Heart left ventricle (tissue), 16 donors: ENCODE measurements at places on chromosomes 7 and 10. TPM values are rescaled to one million over a fixed set of nuclear protein-coding genes. Genes with fewer than 3 reads are reported as not detected.

Gene CALML3
- not detected for polyA plus RNA-seq

Gene HOGA1
- 73.4 TPM for polyA plus RNA-seq

Gene PTPRE
- polyA plus RNA-seq = 6.9 TPM

Gene PTPRZ1
- 0.53 TPM for polyA plus RNA-seq

Gene IQUB
- not detected for polyA plus RNA-seq

Gene GLI3
- polyA plus RNA-seq = 2.3 TPM

Gene VAX1
- polyA plus RNA-seq = not detected

Gene TDRD1
- polyA plus RNA-seq = 0.27 TPM

DNA sequence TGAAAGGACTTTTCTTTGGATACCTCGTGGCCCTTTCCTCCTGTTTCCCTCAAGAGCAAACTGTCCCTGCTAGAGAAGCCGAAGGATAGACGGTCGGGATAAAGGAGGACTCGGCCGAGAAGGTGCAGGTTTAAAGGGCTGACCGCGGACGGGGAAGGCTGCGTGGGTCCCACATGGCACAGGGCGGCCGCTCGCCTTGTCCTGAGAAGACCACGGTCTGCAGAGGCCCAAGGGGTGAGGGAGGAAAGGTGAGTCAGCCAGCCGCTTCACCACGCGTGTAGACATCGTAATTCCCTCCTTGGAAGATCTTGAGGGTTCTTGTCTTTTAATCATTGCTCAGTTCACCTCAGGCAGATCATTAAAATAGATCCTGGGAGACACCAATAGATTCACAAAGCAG is 253.8 kb downstream of the DPP6 start:
- no peak for DNase-seq

DNA sequence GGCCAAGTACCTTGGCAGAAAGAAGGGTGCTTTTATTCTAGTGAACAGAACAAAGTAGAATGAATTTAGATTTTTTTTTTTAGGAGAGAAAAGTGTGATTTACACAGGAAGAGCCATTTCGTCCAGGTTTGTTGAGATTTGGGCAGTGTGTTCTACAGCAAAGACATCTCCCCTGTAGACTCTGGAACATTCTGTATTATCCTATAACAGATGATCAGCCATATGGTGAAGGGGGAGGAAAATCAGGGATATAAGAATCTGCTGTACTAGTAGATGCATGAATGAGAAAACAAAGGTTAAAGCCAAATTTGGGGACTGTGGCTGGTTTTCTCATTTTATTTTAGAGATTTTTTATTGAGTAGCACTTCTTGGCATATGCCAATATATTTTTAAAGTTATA is 453.7 kb upstream of the LRRTM3 start:
- DNase-seq = no peak

- DNase-seq = no peak
Measured at GRCh38 chr10:19958787-19959186, 142.6 kb downstream of the PLXDC2 start.

GRCh38 chr7:105583061-105583460 is 1.8 kb upstream of the EFCAB10 start:
- DNase-seq = no peak

DNA sequence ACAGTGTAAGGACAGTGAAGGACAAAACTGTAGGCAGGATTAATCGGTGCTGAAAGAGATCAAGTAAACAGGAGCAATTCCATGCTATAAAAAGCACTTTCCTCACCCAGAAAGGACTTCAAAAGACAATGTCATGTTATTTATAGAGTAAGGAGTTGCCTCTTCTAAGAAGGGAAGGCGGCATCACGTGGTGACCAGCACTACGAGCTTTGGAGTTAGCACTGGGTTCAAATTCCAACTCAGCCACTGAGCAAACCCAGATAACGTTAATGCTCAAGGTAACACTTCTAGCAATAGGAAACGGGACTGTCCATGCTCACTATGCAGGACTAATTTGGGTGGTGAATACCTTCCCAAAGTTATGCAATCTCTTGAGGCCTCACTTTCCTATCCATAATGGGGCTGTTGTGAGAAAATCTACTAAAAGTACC is 715 bp upstream of the PANK1 start:
- DNase-seq = no peak

- no peak for DNase-seq
Measured at GRCh38 chr7:102456327-102456726, 8.3 kb downstream of the ALKBH4 start.

DNA sequence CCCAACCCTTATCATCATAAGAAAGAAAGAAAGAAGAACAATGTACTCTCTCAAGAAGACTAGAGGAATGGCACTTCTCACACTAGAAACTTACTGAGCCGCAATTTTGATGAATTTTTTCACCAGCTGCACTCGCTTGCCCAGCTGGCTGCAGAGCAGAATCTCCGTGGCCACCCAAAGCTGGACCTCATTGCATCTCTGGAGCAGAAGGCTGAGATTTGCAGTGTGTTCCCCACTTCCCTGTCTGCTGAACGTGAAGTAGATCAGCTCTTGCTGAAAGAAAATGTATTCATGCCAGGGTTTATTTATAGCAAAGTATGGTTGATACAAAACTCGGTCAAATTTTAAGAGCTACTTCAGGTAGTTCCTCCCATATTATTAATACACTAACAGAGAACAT is 199.3 kb upstream of the CDCA7L start:
- DNase-seq = no peak

- DNase-seq = no peak
Measured at GRCh38 chr10:131946321-131946751, 35.4 kb downstream of the BNIP3 start.

DNA sequence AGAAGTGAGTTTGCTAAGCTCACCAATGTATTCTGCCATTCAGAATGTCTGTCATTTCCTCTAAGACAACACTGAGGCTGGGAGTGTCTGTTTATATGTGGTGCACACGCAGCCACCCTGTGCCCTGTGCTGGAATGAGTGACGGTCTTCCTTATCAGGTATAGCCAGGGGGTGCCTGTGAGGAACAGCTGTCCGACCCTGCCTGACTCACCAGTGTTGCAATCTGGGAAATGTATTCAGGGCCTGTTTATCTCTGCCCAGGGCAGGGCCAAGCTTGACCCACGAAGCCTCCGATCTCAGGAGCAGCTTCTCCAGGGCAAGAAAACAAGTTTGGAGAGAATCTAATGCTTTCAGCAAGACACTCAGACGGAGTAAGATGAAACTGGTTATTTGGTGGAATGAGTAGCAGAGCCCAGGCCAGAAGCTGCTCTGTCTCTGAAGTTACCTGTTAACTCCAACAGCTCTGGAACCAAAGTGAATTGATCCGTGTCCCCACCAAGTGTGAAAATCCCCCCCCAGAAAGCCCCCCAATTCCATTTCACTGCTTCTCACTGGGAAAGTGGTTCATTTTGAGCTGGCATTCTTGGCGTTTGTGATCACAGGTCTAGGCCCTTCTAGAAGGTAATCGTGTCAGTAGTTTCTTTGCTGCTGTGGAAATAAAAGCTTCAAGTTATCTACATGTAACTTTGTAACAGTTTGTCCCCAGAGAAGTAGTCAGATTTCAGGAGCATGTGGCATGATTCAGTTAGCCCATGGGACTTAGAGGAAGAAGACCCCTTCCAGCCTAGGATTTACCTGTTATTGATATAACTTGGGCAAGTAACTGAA is 6.1 kb upstream of the UBE2H start:
- peak; percentile 83 for DNase-seq

- peak; percentile 26 for DNase-seq
Measured at GRCh38 chr7:44286618-44287487, 38.5 kb downstream of the CAMK2B start.

DNA sequence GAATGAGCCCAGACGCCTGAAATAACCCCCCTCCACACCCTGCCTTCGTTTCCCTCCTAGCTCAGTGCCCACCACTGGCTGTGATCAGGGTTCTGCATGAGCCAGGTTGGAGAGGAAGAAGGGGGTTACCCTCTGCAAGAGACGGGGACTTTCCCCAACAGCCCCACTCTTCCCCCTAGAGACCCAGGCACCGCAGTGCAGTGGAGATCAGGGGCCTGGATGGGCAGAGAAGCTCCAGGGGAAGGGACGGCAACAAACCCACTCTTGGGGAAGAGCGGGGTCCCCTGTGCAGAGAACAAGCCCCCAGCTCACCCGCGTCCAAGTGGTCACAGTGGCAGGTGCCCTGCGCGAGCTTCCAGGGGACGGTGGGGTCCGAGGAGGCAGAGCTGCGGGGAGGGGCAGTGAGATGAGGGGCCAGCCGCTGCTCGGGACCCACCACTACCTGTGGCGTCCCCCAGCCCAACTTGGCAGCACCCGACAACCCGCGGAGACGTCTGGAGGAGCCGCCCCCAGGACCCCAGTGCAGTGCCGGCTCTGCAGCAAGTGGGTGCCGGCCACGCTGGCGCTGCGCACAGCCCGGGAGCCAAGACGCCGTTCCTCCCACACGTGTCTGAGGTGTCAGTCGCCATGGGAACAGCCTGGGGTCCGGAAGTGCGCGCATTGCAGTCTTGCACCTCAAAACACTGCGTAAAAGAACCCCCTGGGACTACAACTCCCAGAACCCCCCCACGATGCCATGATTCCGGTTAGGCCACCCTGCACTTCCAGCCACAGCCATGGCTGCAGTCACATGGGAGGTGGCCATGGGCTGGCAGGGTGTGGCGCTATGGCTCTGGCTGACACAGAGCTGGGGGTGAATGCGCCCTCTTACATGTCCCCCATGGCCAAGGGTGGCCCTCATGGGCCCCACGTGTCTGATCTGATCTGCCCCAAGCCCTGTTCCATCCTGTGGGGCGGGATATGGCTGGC is 45.8 kb upstream of the WIPI2 start:
- no peak for DNase-seq

DNA sequence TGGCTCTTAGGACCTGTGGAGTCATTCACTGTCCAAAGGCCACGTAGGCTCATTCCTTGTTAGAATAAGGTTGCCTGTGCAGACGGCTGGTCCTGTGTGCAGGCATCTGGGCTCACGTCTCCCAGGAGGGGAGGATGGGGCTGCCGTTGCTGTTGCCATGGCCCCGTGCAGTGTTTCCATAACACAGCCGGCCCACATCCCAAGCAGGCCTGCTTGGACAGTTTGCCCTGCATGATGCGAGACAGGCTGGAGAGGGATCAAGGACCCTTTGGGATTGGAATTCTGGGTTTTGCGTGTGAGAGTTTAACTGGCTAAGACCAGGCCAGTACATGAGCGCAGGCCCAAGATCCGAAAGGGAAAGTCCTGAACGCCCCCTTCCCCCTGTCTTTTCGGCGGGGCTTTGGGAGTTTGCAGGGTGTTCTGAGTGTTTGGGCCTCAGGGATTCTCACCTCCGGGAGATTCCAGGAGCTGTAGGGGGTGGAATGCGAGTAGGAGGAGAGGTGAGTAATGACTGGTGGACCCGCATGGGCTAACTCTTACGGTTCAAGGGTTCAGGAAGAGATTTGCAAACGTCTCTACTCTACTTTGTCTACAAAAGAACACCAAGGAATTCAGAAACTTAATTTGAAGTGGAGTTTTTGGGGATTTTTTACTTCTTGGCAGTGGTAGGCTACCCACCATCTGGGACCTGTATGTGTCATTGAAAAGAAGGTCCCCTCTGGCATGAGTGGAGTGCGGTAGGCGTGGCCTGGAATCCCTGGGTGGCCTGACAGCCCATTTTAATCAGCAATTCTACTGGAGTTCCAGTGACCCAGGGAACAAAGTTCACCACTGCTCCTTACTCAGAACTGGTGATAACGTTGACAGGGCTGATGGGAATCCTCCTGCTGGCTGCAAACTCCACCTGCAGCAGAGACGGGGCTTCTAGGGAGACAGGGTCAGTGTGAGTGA is 125.4 kb downstream of the ITIH5 start:
- peak; percentile 85 for DNase-seq

DNA sequence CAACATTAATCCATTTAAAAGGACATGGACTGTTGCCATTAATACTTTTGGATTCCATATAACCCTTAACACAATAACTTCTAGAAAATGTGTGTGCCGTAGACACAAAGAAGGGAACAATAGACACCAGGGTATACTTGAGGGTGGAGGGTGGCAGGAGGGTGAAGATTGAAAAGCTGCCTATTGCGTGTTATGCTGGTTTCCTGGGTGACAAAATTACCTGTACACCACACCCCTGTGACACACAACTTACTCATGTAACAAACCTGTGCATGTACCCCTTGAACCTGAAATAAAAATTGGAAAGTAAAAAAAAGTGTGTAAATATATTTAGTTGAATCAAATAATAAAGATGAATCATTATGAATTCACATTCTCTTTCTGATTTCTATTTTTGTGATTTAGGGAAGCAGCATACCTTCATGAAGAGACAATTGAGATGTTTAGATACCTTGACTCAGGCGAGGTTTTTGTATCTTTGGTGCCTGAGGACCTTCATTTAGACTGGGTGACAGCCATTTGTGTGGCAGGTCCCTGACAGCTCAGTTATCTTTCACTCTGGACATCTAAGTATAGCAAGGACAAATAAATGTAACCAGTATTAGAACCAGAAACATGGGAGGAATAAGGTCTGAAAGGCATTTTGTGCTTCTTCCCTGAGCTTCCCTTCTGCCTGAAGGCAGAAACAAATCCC is 28.7 kb downstream of the GIMAP8 start:
- no peak for DNase-seq

- DNase-seq = no peak
Measured at GRCh38 chr10:6033954-6034353, 28.2 kb downstream of the IL2RA start.

DNA sequence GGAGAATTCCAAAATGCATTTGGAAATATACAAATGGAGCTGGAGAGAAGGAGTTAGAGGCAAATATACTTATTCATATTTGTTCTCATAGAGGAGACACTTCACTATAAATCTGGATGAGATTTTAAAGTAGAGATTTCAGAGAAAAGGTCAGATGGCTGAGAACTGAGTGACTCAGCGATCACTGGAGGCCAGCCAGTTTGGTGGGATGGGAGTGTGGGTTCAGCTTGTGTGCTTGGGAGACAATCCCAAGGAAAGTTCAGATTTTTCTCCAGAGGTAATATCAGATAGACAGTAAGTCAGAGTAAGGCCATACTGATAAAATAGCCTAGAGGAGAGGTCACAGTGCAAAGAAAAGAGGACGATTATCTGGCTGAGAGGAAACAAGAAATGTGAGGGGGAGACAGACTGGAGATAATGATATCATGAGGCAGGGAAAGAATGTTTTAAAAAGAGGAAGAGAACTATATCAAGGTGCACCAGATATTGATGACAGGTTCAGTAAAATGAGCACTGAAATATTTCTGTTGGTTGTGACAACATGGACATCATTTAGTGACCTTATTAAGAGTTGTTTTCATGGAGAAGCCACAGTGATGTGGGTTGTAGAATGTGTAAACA is 67.0 kb downstream of the MDFIC start:
- peak; percentile 74 for DNase-seq
